MG63 (cell line): ENCODE measurements at places on chromosomes 12 and 14. TPM values are rescaled to one million over a fixed set of nuclear protein-coding genes. Genes with fewer than 3 reads are reported as not detected.
A peak's percentile ranks its signal among the peaks of the same experiment; 100 is the strongest.

- peak; percentile 79 for DNase-seq
Observed at GRCh38 chr14:69593018-69593677, 18.2 kb upstream of the SUSD6 start.

DNA sequence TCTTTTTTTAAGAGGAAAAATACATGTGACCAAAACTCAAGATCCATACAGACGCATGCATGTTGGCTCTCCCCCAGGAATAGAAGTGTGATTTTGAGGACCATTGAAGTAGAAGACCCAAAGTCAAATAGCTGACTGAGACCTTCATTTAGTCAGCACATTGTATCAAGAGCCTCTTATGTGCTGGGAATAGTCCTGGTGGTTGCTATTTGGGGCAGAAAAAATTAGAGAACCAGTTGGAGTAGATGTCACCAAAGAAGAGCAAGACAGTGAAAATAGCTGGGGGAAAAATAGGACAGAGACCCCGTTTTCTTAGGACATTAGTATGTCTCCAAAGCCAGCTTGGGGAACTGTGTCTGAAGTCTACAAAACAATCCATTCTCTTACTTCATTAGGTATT lies 93.6 kb downstream of the PELI2 start:
- DNase-seq: no peak

DNA sequence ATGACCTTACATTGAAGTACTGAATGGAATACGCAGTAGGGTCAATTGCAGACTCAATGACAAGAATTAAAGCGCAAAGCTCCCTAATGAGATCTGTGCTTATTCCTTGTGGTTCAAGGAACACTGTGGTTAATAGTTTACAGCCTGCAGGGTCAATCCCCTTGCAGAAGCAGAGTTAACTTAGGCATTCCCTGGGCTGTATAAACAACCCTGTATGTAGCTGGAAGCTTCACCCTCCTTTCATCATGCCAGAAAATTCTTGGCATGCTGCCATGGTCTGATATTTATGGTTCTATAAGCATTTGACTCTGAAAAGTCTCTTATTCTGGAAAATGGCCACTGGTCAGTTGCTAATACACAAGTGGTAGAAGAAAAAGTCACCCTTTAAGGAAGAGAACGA lies 227.7 kb downstream of the NOVA1 start:
- DNase-seq: peak; percentile 1

DNA sequence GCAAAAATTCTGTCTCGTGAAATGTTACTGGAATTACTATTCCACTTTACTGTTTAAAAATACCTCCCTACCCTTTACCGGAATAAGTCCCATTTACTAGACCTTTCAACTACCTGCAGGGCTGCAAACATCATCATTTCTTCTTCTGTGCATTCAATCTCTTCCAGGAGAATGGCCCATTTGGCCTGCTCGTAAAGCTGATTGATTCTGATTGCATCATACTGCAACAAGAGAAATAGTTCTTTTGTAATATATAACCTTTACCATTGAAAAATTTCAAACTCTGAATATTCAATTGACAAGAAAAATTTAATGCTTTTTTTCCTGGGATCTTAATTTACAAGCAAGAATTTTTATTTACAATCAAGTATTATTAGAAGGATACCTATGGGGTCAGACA lies 72.4 kb downstream of the FERMT2 start:
- DNase-seq: no peak

DNA sequence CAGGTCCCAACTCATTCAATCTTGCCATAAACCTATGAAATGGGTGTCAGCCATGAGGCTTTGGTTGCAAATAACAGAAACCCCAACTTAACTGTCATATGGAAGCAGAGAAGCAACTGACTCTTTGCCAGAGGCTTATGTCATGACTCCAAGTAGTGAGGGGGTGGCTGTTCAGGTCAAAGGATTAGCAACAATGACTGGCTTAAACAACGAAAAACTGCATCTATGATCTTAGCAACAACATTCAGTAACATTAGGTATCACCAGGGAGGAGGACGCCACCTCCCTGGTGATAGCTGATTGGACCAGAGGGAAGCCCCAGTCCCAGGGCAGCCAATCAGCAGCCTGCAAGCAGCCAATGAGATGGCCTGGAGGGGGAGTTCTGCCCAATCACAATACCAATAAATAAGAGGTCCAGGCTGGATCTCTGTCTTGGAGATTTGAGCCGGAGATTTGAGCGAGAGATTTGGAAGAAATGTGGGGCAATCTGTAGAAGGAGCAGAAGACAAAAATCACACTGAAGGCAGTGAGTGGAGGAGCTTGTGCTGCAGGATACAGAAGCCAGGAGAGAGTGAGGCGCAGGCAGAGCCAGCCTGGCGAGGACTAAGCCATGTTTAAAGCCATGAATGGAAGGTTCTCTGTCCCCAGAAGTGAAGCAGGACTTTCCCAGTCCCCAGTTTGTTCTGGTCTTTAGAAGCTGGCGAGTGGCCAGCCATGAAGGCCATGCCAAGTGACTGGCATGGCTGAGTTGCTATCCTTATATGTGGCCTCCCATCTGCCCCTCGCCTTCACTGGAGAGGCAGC lies 93.3 kb downstream of the CALM1 start:
- DNase-seq: no peak

- DNase-seq: no peak
Observed at GRCh38 chr12:53005215-53005985, 856 bp upstream of the EIF4B start.

- no peak for DNase-seq
Observed at GRCh38 chr12:107801150-107801549, 26.6 kb downstream of the ASCL4 start.

DNA sequence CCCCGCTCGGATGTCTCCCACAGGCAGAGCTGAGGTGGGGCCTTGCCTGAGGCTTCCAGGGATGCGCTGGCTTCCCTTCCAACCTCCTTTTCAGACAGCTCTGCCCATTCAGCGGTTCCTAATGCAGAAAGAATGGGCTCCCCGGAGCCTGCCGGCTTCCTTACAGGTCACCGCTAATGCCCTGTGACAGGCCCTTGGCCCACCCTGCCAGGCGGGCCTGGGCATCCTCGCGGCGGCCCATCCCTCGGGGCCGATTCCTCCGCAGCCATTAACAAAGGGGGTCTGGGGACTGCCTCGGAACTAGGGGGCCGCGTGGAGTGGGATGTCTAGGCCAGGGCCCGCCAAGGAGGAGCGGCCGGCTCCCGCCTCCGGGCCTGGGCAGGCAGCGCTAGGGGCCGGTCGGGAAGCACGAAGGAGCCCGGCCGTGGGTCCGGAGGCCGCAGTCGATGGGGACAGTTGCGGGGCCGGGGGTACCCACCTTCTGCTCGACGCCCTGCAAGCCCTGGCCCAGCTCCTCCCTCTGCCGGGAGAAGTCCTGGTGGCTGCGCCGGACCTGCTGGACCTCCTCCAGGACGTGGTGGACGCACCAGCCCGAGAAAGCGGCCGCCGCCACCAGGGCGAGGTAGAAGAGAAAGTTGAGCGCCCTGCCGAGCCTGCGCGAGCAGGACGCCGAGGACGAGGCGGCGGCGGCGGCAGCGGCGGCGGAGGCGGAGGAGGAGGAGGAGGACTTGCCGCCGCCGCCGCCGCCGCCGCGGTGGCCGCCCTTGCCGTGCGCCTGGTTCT lies 738 bp downstream of the CKAP4 start:
- DNase-seq: peak; percentile 64

DNA sequence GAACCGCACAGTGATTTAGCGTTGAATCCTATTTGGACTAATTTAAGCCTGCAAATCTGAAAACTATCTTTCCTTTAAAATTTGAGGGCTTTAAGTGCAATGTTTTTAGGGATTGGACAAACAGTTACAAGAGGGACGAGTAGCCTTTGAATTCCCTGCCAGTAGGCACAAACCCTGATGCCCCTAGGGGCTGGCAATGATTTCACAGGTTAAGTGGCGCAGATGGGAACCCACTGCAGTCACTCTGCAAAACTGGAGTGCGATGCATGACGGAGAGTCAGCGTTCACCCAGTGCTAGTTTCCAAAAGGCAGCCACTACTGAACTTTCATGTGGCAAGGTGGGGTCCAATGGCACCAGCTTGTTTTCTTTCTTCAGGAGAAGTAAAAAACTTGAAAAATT lies 99.4 kb upstream of the FRMD6 start:
- no peak for DNase-seq

DNA sequence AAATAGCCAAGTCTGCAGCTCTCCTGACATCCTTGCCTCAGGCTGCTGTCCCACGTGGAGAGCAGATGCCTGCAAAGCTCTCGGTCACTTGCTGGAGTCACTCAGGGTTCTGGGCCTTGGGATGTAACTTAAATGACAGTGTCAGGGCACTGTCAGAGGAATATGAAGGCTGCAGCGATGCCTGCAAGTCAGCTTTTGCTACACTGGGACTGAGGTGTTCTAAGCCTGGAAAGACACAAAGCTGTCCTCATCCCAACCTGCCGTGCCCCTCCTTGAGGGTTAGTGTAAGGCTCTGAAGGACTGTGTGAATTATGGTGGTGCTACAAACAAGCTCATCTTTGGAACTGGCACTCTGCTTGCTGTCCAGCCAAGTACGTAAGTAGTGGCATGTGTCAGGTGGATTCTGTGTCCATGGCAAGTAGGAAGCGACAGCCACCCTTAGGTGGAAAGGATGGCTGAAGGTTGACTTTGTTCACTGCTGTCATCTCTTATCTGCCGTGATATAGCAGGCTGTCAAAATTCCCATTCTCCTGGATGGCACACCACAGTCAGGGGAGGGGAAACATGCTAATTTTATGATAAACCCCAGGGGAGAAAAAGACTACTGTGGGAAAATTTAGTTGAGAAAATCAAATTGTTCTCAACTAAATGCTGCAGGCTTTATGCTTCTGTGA lies 79.9 kb downstream of the DAD1 start:
- no peak for DNase-seq

GRCh38 chr12:51887476-51888315 lies at the start of gene ANKRD33:
Gene ANKRD33, plus strand, starts transcription at chr12:51888103. Its CDS starts 84 bp downstream, at chr12:51888187.
- DNase-seq: no peak

- DNase-seq: peak; percentile 61
Observed at GRCh38 chr12:6340032-6340638, 1.7 kb downstream of the TNFRSF1A start.

- DNase-seq: no peak
Observed at GRCh38 chr14:71734885-71735284, 197.3 kb upstream of the RGS6 start.

- no peak for DNase-seq
Observed at GRCh38 chr12:47238669-47239114, 158.9 kb upstream of the AMIGO2 start.

MYF6 gene
- 0.07 TPM in 1 of 2 replicates, not detected in the other for total RNA-seq

FICD gene
- total RNA-seq: 0.62 and 1.6 TPM in 2 replicates

VRTN gene
- not detected in 2 replicates for total RNA-seq

PRB2 gene
- total RNA-seq: not detected in 2 replicates

NFATC4 gene
- total RNA-seq: 4.9 and 14.5 TPM in 2 replicates

CHGA gene
- not detected in 2 replicates for total RNA-seq

ZBTB42 gene
- total RNA-seq: 2.5 and 3.9 TPM in 2 replicates
